Mesenchymal stem cell (in vitro differentiated cells and primary cell): ENCODE measurements at places on chromosomes 2 and 18.

- no peak for DNase-seq
Measured at GRCh38 chr2:74205596-74205995, 7.2 kb downstream of the MTHFD2 start.

DNA sequence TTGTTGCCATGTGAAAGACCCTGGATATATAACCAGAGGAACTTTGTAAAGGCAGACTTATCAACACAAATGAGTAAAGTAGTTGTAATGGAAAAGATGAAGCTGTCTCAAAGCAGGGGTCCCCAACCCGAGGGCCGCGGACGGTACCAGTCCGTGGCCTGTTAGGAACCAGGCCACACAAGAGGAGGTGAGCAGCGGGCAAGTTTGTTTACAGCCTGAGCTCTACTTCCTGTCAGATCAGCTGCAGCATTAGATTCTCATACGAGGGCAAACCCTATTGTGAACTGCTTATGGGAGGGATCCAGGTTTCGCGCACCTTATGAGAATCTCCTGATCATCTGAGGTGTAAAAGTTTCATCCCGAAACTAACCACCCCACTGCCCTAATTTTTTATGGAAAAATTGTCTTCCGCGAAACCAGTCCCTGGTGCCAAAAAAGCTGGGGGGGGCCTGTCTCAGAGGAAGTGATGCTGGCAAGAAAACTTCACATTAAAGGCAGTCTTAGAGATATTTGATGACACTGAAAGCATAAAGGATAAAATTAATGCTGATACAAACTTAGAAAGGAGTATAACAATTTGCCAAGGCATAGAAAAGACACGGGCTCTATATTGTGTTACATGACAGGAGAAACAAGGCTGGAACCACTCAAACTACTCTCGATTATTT is 57.5 kb upstream of the MSTN start:
- DNase-seq, result no peak

DNA sequence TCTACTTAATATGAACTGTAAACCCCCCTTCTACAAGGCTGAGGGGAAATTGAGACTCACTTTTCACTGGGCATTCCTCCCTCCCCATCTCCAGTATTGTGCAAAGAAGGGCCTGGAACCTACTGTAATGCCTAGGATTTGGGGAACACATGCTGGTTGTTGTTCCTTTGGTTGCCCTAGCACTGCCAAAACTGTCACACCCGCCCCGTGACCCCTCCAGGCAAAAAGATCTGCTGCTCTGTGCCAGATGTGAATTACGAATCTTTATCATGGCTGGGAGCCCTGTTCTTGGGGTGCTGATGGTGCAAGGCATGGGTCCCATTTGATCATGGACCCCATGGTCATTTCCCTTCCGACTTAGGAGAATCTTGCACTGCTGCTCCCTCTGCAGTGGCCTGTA is 95.4 kb downstream of the CABLES1 start:
- DNase-seq, result no peak

DNA sequence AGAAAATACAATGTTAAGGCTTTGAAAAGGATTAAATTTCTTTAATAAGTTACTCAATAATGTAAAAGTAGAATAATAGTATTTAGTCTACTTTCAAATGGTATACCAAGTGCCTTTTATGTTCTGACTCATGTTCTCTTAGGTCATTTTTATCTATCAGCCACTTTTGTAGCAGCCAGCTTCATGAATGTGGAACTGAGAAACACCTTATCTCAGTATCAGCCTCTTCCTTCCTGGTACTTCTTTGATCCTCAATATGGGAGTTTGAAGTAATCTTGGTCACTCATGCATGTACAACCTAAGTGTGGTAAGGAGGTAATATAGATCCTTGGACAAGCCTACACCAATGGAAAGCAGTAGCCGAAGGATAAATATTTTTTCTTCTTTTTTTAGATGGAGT is 180.4 kb upstream of the NRXN1 start:
- no peak for DNase-seq

DNA sequence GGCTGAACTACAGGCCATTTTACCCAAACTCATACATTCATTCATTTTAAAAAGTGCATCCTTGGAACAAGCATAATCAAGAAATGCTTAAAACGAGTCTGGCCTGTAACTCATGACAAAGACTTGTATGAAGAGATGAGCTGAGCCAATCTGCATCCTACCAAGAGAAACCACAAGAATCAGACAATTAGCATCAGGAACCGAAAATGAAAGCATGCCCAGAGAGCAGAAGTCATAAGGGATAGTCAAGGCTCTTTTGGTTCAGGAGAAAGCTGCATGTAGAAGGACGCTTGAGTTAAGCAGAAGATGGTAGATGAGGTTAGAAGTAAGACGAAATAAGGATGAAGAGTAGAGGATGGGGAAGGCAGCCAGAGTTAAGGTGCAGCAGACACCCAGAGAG is 137.0 kb upstream of the CTNNA2 start:
- no peak for DNase-seq

- DNase-seq, result no peak
Measured at GRCh38 chr18:8188184-8188583, 421.1 kb upstream of the RAB12 start.

DNA sequence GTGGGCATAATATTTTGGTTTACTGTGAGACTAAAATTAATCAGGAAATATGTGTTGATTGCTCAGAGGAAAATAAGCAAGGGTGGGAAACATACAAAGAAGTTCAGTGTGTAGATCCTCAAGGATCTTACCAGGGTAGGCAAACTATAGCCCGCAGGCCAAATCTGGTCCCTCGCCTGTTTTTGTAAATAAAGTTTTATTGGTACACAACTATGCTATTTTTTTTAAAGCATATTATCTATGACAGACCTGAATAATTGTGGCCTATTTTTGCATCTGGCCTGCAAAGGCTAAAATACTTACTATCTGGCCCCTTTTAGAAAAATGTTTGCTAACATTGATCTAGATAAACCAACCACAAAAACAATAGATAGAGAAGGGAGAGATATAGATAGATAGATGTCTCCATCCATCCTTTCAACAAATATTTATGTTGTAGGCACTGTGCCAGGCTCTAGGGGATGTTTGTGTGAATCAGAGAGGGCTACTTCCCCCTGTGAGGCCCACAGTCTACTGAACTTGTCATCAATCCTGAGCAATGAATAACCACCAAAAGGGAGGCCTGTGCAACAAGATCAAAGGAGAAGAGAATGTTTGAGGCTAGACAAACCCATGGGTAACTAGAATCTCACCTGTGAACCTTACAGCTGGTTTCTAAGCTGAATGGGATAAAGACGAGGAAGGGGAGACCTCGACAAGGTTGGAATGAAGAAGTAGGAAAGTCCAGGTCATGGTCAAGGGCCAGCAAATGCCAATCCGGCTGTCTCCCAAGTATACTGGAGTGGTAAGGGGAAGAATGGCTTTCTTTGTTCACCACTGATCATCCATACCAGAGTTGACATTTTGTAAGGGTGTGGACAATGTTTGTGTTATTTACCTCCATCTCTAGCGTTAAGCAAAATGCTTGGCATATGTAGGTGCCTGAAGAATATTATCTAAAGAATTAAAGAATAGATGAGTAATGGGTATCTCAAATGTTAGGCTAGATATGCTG is 23.6 kb downstream of the ALPK2 start:
- peak; percentile 84 for DNase-seq

- DNase-seq, result peak; percentile 45
Measured at GRCh38 chr2:105747254-105747894, 2.7 kb downstream of the NCK2 start.

- no peak for DNase-seq
Measured at GRCh38 chr18:27861539-27861938, 315.4 kb downstream of the CDH2 start.

DNA sequence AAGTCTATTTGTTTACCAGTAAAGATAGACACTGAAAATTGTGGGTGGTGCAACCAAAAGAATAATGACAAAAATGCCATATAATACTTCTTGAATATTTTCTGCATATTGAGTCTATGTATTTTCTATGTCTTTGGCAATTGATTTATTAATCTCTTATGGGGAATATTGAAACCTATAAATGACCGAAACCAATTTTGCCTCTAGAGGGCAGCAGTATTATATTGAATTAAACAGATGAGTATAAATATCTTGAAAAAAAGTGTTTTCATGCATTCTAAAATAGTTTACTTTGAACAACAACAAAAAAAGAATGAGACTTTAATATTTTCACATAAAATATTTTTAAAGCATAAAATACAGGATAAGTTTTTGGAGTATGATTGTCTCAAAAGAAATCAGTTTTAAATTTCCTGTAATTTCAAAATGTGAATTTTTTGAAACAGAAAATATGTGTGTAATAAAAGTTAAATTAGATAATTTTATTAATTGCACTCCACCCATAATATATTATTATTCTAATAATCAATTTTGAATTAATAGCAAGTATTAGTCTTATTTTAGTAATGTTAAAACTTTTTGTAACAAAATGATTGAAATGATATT is 49.9 kb upstream of the CALCRL start:
- DNase-seq, result peak; percentile 43

GRCh38 chr2:43522177-43522576 is 73.7 kb downstream of the THADA start:
- DNase-seq, result no peak

DNA sequence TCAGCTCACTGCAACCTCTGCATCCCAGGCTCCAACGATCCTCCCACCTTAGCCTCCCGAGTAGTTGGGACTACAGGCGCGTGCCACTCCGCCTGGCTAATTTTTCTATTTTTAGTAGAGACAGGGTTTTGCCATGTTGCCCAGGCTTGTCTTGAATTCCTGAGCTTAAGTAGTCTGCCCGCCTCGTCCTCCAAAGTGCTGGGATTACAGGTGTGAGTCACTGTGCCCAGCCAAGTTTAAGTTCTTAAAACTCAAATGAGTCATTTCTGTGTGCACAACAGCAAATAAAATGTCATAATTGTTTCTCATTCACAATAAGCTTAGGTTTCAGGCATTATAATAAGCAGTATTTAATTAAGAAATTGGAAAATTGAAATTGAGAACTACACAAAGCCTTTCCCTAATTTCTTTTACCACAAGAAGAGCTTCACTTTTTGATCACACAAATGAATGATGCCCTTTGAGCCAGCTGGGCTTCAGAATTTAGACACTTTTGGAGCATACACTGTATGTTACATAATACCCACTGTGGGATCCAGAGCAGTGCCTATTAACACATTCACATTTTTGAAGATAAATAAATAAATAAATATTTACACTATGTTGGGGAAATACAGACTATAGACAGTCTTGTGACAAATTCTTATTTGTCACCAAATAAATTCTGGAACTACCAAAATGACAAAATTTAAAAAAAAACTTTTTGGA is 8.6 kb upstream of the ME2 start:
- DNase-seq, result peak; percentile 35

DNA sequence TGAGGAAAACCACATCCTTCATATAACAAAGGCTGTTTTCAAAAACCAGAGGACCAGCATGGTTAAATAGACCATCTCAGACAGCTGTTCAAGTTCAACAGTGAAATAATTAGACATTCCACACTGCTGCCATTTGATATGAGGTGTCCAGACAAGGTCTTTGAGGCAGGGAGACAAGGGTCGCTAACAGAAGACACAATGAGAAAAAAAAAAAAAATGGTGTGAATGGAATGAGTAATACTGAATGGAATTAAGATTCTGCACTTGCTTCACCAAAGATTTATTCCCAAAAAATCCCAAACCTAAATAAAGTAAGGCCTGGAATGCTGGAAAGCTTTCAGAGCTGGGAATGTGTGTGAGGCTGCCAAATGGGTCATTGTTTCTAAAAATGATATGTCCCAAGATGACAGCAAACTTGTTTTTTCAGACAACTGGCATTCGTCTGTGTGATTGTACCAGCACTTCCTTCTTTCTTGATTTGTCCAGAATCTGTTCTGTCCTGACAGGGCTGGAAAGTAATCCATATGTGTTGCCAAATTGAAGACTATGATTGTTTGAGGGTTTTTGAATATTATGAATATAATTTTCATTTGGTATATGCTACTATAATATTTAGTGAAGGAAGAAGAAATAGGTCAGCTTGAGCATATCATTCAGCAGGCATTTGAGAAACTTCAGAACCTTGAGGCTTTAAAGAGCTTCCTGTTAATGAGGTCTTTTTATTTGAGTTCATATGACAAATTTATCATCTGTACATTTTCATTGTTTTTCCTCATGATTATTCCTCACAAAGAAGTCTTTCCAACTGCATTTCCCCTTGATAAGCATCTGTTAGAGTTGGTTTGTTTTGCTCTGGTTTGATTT is 85.2 kb upstream of the ITGA4 start:
- DNase-seq, result peak; percentile 47

DNA sequence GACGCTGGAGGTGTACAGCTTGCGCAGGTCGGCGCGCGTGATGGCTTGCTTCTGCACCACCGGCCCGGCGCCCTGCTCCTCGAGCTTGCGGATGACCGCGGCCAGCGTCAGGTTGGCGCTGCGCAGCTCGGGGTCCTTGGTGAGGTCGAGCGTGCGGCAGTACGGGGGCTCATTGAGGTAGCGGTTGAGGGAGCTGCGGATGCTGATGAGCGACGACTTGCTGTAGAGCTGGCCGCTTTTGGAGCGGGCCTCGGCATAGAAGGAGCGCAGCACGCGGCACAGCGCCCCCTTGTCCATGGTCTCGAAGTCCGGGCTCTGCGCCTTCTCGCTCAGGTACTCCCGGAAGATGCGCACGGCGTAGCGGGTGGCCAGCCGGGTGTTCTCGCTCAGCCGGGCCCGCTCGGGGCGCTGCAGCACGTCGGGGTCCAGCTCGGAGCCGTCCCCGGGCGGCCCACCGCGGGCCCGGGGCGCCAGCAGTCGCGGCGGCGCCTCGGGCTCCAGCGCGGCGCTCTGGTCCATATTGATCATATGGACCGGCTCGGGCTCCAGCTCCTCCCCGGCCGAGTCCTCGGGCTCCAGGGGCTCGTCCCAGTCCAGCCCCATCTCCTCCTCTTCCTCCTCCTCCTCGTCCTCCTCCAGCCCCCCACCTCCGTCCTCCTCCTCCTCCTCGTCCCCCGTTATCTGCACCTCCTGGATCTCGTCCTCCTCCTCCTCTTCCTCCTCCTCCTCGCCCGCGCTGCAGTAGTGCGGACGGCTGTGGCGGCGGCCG is 523 bp downstream of the KCTD1 start:
- DNase-seq, result peak; percentile 80

DNA sequence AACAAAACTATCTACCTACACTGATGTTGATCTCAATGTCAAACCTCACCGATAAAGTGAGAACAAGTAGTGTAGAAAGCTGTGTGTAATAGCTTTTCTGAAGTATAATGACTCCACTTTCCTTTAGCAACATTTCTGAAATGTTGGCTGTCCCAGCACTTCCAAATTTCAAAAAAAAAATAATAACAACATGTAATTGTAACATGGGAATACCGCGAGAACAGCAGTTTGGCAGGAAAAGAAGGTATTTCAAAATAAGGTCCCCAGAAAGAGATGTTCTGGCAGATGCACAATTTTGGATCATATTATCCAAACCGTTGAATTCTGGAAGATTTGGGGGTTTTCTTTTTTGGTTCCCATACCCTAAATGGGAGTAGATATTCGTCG is 352.0 kb downstream of the ARHGAP15 start:
- no peak for DNase-seq

GRCh38 chr2:101157272-101157671 is 6.1 kb upstream of the TBC1D8 start:
- DNase-seq, result no peak

DNA sequence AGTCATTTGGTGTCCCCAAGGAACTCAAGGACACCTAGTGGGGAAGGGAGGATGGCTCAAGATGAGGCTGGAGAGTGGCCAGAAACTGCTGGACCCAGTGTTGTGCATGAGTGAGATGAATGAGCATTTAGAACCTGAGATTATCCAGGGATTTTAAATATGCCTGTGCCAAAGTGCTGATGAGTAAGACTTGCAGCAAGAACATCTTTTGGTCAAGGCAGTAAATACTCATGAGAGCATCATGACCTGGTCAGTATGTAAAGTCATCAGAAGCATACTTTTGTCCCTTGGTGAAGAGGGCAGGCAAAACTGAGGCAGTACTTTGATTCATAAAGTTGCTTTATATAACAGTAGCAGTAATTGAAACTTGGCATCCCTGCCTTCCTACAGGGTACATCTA is 3.1 kb upstream of the SPP2 start:
- no peak for DNase-seq
